GM12891 (cell line): ENCODE measurements at places on chromosomes 5 and 9.

- DNase-seq = no peak
Observed at GRCh38 chr9:117355542-117355941, 59.3 kb downstream of the ASTN2 start.

DNA sequence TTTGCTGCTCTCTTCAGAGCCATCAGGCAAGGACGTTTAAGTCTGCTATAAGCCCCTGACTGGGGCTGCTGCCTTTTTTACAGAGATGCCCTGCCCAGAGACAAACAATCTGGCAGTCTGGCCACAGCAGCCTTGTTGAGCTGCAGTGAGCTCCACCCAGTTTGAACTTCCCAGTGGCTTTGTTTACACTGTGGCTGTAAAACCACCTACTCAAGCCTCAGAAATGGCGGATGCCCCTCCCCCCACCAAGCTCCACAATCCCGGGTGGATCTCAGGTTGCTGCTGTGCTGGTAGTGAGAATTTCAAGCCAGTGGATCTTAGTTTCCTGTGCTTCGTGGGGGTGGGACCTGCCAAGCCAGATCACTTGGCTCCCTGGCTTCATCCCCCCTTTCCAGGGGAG lies 59.7 kb upstream of the SNCAIP start:
- no peak for DNase-seq

DNA sequence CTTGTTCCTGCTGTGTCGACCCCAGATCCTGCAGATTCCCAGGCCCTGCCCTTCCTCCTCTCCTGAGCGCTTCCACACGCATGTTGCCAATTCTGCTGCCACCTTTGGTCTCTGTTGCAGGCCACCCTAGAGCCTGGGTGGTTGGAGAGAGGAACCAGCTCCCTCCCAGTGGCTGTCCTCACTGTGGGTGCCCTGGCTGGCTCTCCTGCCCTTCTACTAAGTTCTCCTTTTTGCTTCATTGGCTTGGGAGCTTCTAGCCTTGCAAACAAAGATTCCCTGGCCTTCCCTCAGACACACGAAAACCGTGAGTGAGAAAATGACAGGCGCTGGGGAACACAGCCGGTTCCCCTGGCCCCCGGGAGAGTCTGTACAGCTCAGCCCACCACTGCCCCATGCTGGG lies 14.2 kb upstream of the NCS1 start:
- no peak for DNase-seq

- no peak for DNase-seq
Observed at GRCh38 chr5:156686796-156687195, 163.3 kb upstream of the PPP1R2B start.

DNA sequence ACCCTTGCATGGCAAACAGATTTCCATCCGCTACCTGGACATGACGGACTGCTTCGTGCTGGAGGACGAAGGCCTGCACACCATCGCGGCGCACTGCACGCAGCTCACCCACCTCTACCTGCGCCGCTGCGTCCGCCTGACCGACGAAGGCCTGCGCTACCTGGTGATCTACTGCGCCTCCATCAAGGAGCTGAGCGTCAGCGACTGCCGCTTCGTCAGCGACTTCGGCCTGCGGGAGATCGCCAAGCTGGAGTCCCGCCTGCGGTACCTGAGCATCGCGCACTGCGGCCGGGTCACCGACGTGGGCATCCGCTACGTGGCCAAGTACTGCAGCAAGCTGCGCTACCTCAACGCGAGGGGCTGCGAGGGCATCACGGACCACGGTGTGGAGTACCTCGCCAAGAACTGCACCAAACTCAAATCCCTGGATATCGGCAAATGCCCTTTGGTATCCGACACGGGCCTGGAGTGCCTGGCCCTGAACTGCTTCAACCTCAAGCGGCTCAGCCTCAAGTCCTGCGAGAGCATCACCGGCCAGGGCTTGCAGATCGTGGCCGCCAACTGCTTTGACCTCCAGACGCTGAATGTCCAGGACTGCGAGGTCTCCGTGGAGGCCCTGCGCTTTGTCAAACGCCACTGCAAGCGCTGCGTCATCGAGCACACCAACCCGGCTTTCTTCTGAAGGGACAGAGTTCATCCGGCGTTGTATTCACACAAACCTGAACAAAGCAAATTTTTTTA lies 242.9 kb downstream of the MARCHF11 start:
- no peak for DNase-seq

DNA sequence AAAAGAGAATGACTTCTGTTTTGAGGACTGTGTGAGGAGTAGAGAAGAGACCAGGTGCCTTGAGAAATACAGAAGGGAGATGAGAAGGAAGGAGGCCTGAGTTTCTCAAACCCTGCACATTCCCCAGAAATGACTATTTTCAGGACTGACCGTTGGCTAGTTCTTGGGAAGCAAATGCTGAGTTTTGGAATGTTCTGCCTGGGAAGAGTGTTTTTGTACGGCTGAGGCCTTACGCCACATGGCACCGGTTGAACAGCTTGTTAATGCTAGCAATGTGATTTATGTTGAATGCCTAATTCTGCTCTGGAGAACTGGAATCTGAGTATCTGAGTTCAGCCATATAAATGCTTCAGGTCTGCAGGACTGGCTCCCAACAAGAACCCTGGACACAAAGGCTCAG lies 152.7 kb upstream of the ADAMTS16 start:
- DNase-seq = no peak

DNA sequence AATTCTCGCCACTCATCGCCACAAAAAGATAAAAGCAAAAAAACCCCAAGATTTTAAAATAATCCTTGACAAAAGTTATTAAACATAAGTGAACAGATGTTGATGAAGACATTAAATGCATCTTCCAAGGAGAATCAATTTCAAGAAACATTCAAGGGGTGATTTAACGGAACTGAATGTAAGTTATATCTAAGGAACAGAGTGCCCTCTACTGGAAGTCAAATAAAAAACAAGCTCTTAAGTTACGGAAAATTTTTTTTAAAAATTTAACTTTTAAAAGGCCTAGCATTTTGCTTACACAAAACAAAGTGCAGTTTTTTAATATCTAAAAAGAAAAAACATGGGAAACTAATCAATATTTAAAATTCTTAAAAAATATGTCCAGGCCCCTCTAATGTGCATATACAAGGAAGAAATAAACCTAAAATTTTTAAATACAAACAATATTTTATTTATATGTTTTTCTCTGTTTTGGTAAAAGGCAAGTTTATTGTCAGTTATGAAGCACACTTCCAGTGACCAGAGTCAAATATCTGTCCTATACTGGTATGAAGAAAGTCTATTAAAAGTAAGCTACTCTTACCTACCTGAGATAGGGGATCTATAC lies 28.0 kb downstream of the TEX10 start:
- no peak for DNase-seq

- no peak for DNase-seq
Observed at GRCh38 chr5:52863715-52864290, 76.1 kb downstream of the ITGA1 start.

DNA sequence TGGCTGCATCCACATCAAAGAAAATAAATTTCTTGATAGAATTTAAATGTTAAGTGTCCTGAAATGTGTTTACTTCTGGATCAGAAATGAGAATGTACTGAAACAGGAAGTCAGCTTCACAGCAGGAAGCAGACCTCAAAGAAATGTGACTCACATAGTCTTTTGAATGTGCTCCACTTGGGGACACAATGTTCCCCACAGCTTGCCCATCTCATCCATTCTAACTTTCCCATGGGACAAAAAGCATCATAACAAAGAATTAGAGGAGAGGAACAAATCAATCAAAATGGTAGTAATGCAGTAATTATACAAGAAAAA lies 85.7 kb downstream of the GRAMD2B start:
- DNase-seq = no peak

DNA sequence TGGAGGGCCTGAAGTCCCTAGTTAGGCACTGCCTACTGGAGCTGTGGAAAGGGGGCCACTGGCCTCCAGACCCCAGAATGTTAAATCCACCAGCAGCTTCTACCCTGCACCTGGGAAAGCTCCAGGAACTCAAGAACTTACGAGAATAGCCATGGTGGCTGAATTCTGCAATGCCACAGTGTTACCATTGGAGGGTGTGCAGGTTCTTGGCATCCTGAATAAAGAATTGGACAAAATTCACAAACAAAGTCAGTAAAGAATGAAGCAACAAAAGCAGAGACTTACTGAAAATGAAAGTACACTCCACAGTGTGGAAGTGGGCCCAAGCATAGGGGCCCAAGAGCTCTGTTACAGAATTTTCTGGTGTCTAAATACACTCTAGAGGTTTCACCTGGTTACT lies 107.0 kb downstream of the PRDM9 start:
- DNase-seq = no peak

DNA sequence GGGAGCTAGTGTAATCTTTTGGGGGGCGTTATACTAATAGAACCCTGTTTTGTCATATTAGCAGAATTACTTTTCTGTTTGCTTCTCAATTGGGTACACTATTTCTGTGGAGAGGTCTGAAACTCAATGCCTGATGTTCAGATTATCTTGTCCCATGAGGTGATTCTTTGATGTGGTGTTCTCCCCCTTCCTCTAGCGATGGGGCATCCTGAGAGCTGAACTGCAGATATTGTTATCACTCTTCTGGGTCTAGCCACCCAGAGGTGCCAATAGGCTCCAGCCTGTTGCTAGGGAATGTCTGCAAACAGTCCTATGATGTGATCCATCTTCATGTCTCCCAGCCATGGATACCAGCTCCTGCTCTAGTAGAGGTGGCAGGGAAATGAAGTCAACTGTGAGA lies 233.1 kb upstream of the RASA1 start:
- DNase-seq = no peak

GRCh38 chr9:82132024-82132423 lies 143.5 kb downstream of the SPATA31D1 start:
- no peak for DNase-seq

DNA sequence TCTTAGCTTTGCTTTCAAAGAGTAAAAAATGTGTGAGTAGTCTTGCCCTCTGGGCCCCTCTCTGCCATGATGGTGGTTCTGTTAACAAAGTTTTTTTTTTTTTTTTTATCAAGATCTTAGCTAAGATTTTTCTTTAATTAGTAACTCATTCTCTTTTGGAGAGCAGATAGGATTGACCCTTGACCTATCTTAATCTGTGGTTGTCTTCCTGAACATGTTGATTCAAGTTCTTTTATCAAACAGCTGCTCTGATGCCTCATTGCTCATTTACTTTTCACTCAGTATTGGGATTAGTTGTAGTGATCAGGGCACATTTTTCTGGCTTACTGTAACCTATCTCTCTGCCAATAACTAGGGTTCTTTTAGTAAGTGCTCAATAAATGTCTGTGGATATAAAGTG lies 106.3 kb downstream of the PCSK5 start:
- DNase-seq = no peak

- no peak for DNase-seq
Observed at GRCh38 chr5:144093868-144094267, 76.6 kb downstream of the YIPF5 start.

GRCh38 chr9:16384993-16385392 lies 485.5 kb downstream of the BNC2 start:
- DNase-seq = no peak

DNA sequence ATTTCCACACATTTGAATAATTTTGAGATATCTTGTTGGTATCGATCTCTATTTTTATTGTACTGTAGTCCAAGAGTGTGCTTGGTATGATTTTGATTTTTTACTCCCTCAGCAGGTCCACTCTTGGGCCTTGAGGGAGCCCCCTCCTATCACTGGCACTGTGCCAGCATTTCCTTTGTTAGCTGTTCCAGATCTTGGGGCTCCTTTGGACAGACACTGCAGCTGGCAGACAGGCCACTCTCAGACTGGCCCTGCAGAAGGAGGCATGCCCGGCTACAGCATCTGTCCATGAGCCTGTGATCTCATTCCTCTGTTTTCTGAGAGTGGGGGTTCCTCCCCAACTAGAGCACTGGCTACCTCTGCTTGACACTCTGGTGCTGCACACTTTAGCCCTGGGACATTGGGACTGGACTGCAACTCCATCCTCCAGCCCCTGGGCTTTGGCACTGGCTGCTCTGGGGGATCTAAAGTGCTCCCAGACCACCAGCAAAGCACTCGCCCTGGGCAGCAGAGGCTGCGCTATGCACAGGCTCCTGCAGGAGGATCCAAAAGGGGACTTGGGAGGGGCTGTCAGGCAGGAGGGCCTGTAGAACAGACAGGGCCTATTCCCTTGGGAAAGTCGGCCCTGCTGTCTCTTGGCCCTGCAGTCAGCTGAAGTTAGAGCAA lies 271.3 kb upstream of the DMAC1 start:
- DNase-seq = no peak

- no peak for DNase-seq
Observed at GRCh38 chr9:73824671-73825070, 672.5 kb upstream of the RORB start.

- DNase-seq = no peak
Observed at GRCh38 chr9:7405924-7406604, 393.5 kb downstream of the DMAC1 start.

- no peak for DNase-seq
Observed at GRCh38 chr5:37966291-37966690, 126.5 kb upstream of the GDNF start.

GRCh38 chr9:3708751-3709150 lies 182.9 kb upstream of the RFX3 start:
- DNase-seq = no peak

GRCh38 chr5:177409043-177409801 lies at the start of gene F12:
Gene F12 (minus strand): TSS chr5:177409564. CDS start chr5:177409527, 37 bp downstream.
- no peak for DNase-seq

GRCh38 chr9:70043689-70044489 lies at the start of gene MAMDC2:
Gene MAMDC2 (plus strand): TSS chr9:70043848. CDS start chr9:70044198, 350 bp downstream.
- DNase-seq = no peak

GRCh38 chr5:120372899-120373298 lies 91.2 kb upstream of the PRR16 start:
- DNase-seq = no peak

DNA sequence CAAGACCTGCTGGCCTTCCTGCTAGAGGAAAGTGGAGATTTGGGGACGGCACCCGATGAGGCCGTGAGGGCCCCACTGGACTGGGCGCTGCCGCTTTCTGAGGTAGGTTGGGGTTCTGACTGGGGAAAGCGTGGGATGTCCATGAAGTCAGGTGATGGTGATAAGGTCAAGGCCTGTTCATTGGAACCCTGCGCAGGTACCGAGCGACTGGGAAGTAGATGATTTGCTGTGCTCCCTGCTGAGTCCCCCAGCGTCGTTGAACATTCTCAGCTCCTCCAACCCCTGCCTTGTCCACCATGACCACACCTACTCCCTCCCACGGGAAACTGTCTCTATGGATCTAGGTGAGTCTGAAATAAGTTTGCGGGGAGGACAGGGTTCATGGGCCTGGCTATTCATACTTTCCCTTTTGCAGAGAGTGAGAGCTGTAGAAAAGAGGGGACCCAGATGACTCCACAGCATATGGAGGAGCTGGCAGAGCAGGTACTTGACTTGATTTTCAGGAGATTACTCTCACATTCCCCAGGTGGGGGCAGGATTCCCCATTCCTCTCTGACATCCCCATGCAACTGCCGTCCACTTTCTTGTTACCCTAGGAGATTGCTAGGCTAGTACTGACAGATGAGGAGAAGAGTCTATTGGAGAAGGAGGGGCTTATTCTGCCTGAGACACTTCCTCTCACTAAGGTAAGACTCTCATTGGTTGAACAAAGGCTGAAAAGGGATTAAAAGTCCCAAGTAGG lies 505 bp downstream of the CREB3 start:
- no peak for DNase-seq
